ENCODE measurements at places on chromosomes 1 and 21.

- DNase-seq = no peak
Measured at GRCh38 chr21:24727803-24728440, 879.4 kb downstream of the MRPL39 start.

DNA sequence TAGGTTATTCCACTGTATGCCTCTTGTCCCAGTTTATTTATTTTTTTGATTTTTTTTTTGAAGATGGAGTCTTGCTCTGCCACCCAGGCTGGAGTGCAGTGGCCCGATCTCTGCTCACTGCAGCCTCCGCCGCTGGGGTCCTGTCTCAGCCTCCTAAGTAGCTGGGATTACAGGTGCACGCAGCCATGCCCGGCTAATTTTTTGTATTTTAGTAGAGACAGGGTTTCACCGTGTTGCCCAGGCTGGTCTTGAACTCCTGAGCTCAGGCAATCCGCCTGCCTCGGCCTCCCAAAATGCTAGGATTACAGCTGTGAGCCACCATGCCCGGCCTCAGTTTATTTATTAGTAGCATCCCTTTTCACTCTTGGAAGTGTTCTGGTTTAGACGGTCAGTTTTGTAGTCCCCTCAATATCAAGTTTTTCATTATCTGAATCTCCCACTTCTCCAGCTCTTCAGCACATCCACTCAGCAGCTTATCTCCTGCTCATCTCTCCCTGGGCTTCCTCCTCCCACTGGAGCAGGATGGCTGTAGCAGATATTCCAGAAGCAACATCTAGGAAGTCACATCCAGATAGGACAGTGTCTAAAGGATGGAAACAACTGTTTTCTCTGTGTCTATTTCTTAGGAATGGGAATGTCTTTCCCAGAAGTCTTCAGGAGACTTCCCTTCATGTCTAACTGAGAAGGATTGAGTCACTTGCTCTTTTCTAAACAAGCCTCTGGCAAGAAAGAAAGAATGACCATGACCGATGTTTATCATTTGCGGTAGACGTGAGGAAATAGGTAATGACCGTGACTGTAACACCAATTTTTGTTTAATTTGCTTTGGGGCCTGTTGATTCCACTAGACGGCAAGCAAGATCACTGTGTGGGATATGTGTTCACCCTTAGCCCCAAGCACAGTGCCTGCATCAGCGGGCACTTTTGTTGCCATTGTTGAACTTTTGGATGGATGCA, 14.4 kb downstream of the CCDC190 start:
- no peak for DNase-seq

DNA sequence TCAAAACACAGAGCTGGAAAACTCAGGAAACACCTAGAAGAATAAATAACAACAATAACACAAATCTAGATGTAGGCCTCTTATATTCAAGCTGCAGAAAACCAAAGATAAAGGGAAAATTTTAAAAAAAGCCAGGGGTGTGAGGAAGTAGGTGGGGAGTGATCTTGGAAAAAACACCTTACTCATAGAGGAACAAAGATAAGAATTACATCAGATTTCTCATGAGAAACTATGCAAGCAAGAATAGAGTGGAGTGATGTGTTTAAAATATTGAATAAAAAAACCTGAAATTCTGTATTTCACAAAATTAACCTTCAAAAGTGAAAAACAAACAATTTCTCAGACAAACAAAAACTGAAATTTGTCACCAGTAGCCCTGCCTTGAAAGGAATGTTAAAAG, 265.5 kb upstream of the RGS18 start:
- no peak for DNase-seq

GRCh38 chr1:110440877-110441276, 10.1 kb upstream of the PROK1 start:
- DNase-seq = no peak

DNA sequence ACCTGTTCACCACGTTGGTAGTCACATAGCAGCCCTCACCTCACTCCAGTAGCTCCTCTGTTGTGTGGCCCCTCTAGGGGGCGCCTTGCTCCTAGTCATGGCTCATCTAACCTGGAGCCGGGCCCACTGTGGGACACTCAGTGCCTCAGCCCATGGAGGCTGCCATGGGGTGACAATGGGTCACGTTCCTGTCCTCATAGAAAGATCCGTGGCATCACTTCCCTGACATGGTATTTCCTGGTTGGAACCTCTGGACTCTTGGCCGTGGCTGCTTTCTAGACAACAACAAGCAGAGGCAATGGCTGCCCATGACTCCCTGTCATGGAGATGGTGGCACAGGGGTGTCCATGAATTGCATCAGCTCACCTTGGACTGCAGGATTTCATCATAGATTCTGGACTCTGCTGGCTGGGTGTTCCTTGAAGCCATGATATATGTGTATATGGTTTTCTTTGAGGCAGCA, 27.5 kb upstream of the SLAMF6 start:
- no peak for DNase-seq

- no peak for DNase-seq
Measured at GRCh38 chr1:113949007-113949406, 19.9 kb downstream of the HIPK1 start.

DNA sequence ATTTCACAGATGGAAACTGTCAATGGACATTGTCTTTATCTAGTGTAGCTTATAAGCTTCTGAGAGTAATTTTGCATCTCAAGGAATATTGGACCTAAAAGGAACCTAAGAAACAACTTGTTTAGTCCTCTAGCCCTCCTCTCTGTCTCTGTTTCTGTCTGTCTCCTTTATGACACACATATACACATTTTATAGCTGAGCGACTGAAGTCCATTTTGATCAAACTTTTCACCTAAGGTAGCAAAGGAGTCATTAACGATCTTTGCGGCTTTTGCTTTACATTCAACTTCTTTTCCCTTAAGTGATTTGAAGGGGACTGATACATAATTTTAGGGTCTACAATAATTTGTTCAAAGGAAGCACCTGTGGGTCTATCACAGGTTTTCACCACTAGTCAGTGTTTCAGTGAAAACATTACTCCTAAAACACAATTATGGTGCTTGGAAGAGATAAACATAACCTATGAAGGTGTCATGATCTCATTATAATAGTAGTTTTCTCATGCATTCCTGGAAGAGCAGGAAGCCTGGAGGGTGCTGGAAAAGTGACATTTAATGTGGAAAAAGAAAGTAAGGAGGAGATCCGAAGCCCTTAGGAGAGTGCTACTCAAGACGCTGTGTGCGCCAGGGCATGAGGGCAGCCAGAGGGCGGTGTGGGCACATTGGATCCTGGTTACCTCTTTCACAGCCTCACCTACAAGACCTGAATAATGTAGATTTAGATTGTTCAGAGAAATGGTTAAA, 248.6 kb downstream of the DNM3 start:
- DNase-seq = no peak

- DNase-seq = no peak
Measured at GRCh38 chr1:119895102-119895501, 1.2 kb downstream of the ADAM30 start.

GRCh38 chr1:167420510-167420909, 97.8 kb downstream of the CD247 start:
- no peak for DNase-seq

- no peak for DNase-seq
Measured at GRCh38 chr1:223035724-223036478, 107.1 kb downstream of the TLR5 start.

DNA sequence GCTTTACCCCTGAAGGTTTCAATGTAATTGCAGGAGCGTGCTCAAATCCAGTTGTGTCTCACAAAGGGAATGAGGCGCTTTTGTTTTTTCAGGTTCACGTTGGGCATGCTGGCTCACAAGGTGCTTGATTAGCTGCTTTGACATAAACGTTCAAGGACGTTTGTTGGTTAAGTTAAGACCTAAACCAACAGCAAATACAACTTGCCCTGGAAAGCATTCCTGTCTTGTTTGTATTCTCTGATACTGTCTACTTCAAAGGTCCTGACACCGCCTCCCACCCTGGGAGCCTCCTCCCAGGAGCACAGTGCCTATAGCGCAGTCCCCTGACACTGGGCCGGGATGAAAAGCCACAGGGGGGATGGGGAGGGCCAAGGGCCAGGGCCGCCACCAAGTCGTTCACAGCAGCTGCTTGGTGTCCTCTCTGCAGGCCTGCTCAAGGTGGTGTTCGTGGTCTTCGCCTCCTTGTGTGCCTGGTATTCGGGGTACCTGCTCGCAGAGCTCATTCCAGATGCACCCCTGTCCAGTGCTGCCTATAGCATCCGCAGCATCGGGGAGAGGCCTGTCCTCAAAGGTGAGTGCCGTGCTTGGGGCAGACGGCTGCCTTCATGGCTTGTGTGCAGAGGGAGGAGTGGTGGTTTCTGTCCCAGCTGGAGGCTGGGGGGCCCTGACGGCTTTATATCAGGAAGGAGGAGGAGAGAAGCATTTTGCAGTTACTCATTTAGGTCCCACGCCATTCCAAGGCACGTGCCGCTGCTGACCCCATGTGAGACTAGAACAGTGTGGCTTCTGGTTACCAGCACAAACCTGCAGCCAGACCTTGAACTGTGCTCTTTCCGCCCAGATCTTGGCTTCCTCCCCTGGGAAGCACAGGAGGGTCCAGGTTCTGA, 6.1 kb downstream of the FAM3B start:
- no peak for DNase-seq

GRCh38 chr1:228420968-228421826, 4.5 kb upstream of the TRIM17 start:
- no peak for DNase-seq

GRCh38 chr1:36463463-36463802, 751 bp downstream of the MRPS15 start:
- DNase-seq = no peak

- DNase-seq = no peak
Measured at GRCh38 chr1:40692429-40692895, 958 bp downstream of the NFYC start.

- no peak for DNase-seq
Measured at GRCh38 chr1:198153103-198153502, 3.7 kb upstream of the NEK7 start.

- DNase-seq = no peak
Measured at GRCh38 chr1:13864760-13865159, 164.8 kb downstream of the PRDM2 start.

- no peak for DNase-seq
Measured at GRCh38 chr1:15696956-15697521, 12.9 kb downstream of the PLEKHM2 start.

All from right renal cortex interstitium (tissue), 3 donors.